ENCODE measurements at places on chromosomes 7 and 10. TPM values are rescaled to one million over a fixed set of nuclear protein-coding genes. Genes with fewer than 3 reads are reported as not detected.
A peak's percentile ranks its signal among the peaks of the same experiment; 100 is the strongest.

FRMD4A gene
- polyA plus RNA-seq = 8.9 TPM

TMEM140 gene
- polyA plus RNA-seq = 1.3 TPM

LEP gene
- polyA plus RNA-seq = not detected

UCN3 gene
- polyA plus RNA-seq = not detected

SORBS1 gene
- polyA plus RNA-seq = 50.5 TPM

DEPP1 gene
- polyA plus RNA-seq = 0.37 TPM

DNA sequence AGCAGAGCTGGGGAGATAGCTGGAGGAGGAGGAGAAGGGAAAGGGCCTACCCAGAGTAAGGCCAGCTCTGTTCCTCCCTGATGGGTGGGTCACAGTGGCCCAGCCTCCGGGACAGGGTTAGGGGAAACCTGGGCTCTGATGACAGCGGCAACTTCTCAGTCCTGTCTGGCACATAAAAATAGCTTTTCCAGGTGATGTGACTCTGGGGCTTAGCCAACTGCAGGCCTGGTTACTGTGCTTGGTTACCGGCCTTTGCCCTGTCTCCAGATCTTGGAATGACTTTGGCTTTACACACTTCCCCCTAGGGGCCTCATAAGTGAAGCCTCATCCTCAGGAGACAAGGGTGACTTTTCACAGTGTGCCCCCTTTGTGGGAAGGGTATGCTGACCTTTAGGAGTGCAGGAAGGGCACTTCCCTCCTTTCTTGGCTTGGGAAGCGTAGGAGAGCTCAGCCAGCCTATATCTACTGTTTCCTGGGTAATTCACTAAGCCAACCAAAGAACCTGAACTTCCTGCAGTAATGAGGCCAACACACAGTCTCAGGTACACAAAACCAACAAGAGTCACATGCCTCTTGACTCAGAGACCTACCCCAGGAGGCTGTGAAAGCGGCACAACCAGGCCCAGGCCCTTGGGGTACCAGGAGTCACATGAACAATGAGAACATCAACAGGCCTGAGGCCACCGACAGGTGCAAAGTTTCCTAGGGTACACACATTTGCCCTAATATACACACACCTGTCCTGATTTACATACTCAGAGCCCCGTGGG, 11.7 kb upstream of the HILPDA start:
- no peak overlapping the region for H3K27ac ChIP-seq
- H3K4me3 ChIP-seq = no peak overlapping the region
- H3K36me3 ChIP-seq = no peaks in the 10 kb centered on the region
- H3K27me3 ChIP-seq = no peaks in the 10 kb centered on the region

- no peaks in the 10 kb centered on the region for H3K4me1 ChIP-seq
- H3K4me3 ChIP-seq = no peak overlapping the region
- no peaks in the 10 kb centered on the region for H3K27me3 ChIP-seq
Observed at GRCh38 chr10:56912043-56912442, 551.0 kb upstream of the ZWINT start.

DNA sequence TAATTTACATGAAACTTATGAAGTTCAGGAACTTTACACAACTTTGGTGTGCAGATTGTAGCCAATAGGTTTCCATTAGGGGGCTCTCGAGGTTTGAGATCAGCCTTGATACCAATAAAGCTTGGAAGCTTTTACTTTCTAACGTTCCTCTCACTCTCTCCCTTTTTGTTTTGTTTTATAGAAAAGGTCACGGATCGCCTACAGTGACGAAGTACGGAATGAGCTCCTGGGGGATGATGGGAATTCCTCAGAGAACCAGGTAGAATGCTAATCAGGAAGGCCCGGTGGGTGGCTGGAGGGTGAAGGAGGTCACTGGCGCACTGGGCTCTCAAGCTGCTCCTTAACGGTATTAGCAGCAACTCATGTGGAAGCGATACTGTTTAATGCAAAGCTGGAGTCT, 79.9 kb downstream of the VTI1A start:
- no peaks in the 10 kb centered on the region for H3K36me3 ChIP-seq
- peak; percentile 73 for DNase-seq
- H3K27ac ChIP-seq = no peak overlapping the region
- H3K4me3 ChIP-seq = 0 out of 2 replicates have a peak overlapping the region, but pooled peaks have one; percentile 10

DNA sequence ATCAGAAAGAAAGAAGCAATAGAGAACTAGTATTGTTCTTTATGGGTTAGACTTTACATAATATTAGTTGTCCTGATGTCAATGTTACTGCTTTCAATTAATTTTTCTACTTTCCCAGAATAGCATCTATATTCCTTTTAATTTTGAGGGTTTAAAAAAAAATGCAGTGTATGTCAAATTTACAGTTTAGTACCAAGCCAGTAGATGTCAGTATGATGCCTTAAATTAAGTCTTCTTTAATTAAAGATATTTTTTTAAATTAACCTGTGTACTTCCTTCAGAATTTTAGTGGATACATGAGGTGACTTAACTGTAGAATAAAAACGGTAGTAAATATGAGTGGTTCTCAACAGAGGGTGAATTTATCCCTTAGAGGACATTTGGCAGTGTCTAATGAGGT, 35.2 kb upstream of the STOX1 start:
- H3K4me3 ChIP-seq = no peak overlapping the region
- no peak overlapping the region for H3K27ac ChIP-seq
- H3K27me3 ChIP-seq = no peaks in the 10 kb centered on the region
- peaks cover 54% of the 10 kb centered on the region for H3K36me3 ChIP-seq
- H3K4me1 ChIP-seq = no peaks in the 10 kb centered on the region

GRCh38 chr10:112002206-112002605, 181.4 kb downstream of the GPAM start:
- peaks cover 20% of the 10 kb centered on the region for H3K4me1 ChIP-seq
- no peaks in the 10 kb centered on the region for H3K27me3 ChIP-seq
- H3K27ac ChIP-seq = no peak overlapping the region
- H3K36me3 ChIP-seq = no peaks in the 10 kb centered on the region
- no peak overlapping the region for H3K4me3 ChIP-seq

GRCh38 chr7:44066111-44066460, 719 bp upstream of the PGAM2 start:
- H3K4me1 ChIP-seq = peaks cover 27% of the 10 kb centered on the region
- H3K36me3 ChIP-seq = no peaks in the 10 kb centered on the region
- no peak overlapping the region for H3K27ac ChIP-seq
- peak overlapping the region; percentile 41 for H3K4me3 ChIP-seq

- H3K4me1 ChIP-seq = peaks cover 6% of the 10 kb centered on the region
- H3K27me3 ChIP-seq = peaks cover 47% of the 10 kb centered on the region
- no peak overlapping the region for H3K27ac ChIP-seq
- no peak for DNase-seq
Observed at GRCh38 chr10:60417901-60418300, 28.2 kb upstream of the ANK3 start.

DNA sequence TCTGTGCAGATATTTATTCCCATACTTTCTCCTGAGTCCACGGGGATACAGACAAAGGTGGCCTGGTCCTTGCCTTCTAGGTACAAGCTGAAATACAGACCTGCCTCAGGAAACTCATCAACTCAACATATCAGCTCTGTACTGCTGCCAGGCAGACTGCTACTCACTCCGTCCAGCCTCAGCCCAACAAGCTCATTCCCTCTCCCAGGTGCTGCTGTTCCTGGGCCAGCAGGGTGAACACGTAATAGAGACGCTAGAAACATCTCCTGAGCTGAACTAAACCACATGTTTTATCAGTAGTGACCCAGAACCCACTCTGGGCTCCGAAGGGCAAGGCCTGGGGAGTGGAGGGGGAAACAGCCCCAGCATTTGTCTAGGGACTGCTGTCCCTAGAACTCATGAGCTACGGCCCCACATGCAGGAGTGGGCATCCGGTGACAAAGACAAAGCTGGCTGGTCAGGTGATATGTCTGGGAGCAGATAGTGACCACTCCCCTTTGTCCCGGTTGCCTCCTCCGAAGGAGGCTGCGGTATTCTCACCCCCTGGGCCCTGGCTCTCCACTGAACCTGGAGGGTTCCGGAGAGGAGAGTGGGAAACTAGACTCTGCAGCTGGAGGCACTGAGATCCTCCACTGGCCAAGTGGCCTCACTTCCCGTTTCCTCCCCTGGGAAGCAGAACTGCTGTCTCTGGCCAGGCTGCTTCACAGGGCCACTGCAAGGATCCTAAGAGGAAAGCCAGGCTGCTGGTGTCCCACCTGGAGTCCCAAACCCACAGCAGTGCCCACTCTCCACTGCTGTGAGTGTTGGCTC, 116.1 kb downstream of the FAM53B start:
- DNase-seq = no peak
- no peak overlapping the region for H3K27ac ChIP-seq
- peaks cover 12% of the 10 kb centered on the region for H3K4me1 ChIP-seq

DNA sequence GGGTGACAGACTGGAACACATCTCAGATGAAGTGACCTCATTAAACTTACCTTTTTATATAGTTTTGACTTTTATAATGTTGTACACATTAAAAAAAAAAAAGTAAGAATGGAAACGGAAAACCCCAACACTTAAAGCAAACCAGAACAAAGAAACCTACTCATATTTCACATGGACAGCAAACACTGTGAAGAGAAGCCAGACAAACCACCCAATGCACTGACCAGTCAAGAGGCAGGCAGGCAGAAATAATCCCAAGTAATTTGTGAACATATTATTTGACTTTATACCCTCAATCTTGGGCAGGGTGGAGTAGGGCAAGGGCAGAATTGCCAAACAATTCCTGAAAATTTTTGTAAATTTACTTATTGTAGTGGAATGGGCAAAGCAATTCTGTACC, 39.8 kb downstream of the WAPL start:
- H3K4me1 ChIP-seq = peaks cover 15% of the 10 kb centered on the region
- H3K36me3 ChIP-seq = no peaks in the 10 kb centered on the region
- no peak overlapping the region for H3K4me3 ChIP-seq
- no peak for DNase-seq
- no peak overlapping the region for H3K27ac ChIP-seq

DNA sequence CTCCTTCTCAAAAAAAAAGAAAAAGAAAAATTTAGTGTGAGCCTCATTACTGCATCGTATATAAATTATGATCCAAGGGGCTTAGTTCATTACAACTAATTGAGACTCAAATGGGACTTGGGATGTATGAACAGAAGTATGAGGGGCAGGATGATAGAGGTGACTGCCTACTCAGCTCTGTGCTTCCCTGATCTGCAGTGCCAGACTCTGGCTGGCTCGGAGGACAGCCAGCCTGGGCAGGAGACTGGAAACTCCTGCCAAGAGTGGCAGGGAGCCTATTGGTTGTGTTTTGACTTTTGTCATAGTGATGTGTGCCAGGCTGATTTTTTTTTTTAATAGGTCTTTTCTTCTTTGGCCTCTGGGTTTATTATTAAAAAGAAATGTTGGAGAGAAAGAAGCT, 73.8 kb upstream of the GTF2IRD1 start:
- 0 out of 2 replicates have a peak, but pooled peaks cover 3% of the 10 kb centered on the region for H3K36me3 ChIP-seq
- no peak overlapping the region for H3K4me3 ChIP-seq
- no peaks in the 10 kb centered on the region for H3K4me1 ChIP-seq
